Stimulated activated CD8-positive, alpha-beta memory T cell treated with anti-CD3 and anti-CD28 coated beads, Interleukin-4, amount 100 ng/mL, for 24 hours (primary cell): ENCODE measurements at places on chromosomes 1 and 21.

GRCh38 chr21:15065392-15066122, 757 bp upstream of the NRIP1 start:
- DNase-seq = peak; percentile 63

DNA sequence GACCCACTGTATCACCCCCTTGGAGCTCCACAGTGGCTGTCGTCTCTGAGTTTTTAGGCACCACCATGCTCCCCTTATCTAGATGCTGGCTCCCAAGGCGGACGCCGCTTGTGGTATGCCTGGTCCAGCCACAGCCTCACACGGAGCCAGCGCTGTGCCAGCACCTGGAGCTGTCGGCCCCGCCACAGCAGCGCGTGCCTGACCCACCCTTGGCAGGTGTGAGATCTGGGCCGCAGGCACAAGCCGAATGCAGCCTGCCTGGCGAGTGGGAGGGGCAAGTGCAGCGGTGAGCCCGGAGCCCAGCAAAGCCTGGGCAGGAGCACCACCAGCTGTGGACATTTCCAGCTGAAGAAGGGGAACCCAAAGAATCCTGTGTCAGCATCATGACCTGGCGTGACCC, 91.9 kb upstream of the BACE2 start:
- no peak for DNase-seq

DNA sequence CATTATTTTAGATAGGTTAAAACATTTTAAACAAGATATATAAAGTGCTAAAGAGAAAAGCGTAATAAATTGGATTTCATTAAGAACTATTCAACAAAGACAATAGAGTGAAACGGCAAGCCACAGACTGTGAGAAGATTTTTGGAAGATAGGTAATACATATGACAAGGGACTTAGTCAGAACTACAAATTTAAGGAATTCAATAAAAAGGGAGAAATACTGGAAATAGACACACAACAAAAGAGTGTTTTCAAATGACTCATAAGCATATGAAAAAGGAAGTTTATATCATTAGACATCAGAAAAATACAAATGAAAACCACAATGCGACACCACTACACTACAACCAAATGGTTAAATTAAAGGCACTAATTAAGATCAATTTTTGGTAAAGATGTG, 90.5 kb downstream of the GDAP2 start:
- no peak for DNase-seq

- peak; percentile 26 for DNase-seq
Observed at GRCh38 chr21:37532868-37533780, 166.6 kb downstream of the DYRK1A start.

- DNase-seq = no peak
Observed at GRCh38 chr1:206512851-206513180, 5.5 kb downstream of the RASSF5 start.
